ENCODE measurements at places on chromosomes 7 and 10.
A peak's percentile ranks its signal among the peaks of the same experiment; 100 is the strongest.

DNA sequence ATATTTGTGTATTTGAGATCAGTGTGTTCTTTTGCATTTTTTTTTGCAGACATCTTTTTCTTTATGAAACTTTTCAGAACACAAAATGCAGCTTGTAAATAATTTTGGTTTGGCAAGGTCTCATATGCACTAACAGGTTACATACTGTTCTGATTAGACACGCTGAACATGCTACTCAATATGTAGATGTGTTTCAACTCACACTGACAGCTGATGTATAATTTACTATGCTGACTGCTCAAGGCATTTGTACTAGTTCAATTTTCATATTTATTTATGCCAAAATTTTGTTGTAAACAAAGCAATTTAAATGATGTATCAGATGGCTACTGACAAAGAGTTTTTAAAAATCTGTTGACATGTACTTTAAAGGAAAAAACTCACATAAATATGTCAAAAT is 123.8 kb downstream of the TFEC start:
- no peak for DNase-seq

- no peak for DNase-seq
Measured at GRCh38 chr10:122130474-122131110, 140.5 kb upstream of the BTBD16 start.

DNA sequence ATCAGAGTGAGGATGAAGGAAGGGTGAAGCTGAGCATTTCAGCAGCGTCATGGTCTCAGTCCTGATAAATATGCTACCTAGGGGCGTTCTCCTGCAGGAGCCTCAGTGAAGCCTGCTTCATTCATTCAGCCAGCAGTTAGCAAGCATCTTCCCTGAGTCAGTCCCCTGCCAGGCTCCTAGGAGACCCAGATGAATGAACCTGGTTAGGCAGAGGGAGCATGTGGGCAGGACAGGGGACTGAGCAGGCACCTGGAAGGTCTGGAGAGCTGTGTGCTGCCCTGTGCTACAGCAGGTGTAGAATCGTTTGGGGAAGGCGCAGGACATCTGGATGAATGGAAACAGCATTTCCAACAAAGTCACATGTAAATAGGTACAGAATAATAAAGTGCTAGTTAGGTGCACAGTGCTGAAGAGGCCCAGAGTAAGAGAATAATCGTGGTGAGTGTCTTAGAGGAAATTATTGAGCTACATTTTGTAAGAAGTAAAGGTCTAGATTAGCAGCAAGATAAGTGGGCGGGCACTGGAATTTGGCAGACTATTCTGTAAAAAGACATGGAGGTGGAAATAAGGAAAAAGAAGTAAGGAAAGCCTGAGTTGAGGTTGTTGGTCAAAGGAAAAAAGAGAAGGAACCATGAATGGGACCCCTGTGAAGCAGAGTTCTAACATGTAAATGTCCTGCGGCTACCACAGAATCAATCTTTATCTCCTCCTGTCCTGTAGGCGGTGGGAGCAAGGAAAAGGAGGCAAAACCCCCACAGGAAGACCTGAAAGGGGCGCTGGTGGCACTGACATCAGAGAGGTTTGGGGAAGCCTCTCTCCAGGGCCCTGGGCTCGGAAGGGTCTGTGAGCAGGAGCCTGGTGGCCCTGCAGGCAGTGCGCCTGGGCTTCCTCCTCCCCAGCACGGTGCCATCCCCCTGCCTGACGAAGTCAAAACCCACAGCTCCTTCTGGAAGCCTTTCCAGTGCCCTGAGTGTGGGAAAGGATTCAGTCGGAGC is 12.0 kb downstream of the ZSCAN25 start:
- no peak for DNase-seq

DNA sequence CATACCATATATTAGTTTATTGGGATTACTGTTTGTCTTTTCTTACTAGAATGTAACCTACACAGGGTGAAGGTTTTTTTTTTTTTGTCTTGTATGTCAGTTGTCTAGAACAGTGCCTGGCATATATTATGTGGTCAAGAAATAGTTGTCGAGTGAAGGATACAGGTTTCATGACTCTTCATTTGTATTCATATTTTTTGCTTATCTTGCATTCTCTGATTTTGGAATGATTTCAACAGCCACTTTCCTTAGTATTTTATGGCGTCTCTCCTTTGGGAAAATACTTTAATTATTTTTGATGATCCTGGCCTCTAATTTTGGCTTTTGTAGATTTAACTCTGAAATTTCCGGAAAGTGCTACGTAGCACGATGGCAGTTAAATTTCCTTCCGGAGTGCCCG is 12.4 kb downstream of the RBM33 start:
- DNase-seq = no peak

DNA sequence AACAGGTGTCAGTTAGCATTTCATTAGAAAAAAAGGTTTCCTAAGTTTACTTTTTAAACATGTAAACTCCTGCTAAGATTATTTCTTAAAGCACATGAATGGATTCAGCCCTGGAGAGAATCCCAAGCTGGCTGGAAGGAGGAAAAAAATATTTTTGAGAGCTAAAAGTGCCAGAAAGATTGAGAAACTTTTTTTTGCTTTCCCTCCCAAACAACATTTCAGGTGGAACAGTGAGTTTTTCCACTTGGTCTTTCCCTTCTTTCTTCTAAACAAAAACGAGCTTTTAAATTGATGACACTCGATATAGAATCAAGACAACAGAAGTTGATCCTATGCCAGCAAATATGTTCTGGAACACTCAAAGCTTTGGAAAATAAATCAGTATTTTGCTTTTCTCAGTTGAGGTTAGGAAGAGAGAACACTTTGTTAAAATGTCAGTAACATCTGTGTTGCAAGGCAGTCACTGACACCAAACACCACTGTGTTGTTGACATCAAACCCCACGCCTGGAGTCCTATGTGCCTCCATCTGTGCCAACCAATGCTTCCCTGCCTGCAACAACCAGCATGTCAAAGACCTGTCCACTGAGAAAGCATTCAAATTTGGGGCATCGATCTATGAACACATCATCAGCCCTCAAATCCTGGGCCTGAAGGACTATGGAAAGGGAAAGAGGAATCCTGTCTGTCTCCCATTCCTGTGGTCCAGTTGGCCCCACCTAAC is 22.9 kb upstream of the INSIG1 start:
- no peak for DNase-seq

GRCh38 chr7:158236400-158236799 is 351.2 kb downstream of the PTPRN2 start:
- no peak for DNase-seq

DNA sequence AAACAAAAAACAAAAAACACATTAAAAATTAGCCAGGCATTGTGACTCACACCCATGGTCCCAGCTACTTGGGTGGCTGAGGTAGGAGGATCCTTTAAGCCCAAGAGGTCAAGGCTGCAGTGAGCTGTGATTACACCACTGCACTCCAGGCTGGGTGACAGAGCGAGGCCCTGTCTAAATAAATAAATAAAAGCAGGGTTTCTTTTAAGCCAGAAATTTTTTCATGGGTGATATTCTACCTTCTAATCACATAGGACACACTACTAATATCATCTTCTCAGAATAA is 14.2 kb upstream of the SVIL start:
- DNase-seq = no peak

- DNase-seq = no peak
Measured at GRCh38 chr7:27139334-27140125, 4.0 kb downstream of the HOXA5 start.

DNA sequence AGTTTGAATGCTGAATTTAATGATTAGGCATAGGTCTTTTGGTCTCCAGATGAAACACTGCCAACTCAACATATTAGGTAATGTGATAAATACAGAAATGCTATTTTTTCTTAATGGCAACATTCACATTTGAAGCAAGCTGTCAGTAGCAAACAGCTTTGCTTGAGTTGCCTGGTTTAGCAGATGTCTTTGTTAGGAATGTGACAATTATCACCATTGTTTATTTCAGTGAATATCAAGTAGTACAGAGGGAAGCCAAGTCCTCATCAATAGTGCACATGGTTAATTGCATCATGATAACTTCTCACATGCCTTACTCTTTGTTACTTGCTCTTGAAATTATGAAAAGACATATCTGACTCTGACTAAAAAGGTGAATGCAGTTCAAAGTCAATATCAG is 23.7 kb upstream of the SEPTIN7 start:
- no peak for DNase-seq

- DNase-seq = no peak
Measured at GRCh38 chr7:7435978-7436377, 99.7 kb downstream of the COL28A1 start.

GRCh38 chr7:37770838-37771237 is 77.6 kb upstream of the NME8 start:
- DNase-seq = no peak

DNA sequence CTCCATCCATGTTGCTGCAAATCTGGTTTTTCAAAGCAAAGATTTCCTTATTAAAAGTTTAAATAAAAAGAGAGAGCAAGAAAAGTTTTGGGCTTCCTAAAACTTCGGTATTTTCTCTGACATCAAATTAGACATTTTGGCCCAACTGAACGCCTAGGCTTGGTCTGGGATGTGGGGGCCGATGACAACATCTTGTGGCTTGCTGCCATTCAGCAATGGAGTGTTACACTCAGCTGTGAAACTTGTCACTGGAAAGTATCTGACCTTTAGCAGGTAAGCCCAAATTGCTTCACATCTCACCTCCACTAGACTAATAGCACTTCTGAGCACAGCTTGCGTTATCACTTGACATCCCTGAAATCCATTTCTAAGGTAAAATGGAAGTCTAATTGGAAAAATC is 320.6 kb downstream of the GATA3 start:
- DNase-seq = no peak

DNA sequence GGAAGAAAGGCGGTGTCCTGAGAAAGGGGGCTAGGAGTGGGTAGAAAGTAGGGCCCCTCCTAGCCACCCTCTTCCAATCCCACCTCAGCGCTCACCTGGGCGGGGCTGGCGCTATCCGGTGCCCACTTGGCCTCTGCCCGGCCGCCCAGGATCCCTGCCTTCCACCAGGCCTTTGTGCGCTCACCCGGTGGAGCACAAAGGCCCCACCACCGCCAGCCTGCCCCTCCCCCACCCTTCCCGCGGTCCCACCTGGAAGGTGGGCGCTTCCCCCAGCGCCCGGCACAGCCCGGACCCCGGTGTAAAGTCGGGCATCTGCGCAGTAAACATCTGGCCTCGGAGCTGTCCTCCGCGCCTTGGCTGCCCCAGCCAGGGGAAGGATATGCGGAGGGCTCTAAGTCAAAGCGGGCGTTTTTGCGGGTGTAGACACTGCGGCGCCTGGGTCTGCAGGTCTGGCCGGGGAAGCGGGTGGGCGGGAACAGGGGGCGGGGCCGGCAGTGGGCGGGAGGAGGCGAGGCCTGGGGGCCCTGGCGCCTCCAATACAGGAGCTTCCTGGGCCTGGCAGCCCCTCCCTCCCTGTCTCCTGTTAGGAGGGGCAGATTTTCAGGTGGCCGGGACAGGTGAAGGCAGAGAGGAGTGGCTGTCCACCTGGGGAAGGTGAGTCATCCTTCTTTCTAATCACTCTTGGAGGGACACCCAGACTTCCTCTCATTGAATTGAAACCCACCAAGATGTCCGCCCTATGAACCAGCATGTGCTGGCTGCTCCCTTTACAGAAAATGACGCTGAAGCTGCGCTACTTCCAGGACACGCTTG is 49.3 kb downstream of the PNLIPRP2 start:
- peak; percentile 53 for DNase-seq

DNA sequence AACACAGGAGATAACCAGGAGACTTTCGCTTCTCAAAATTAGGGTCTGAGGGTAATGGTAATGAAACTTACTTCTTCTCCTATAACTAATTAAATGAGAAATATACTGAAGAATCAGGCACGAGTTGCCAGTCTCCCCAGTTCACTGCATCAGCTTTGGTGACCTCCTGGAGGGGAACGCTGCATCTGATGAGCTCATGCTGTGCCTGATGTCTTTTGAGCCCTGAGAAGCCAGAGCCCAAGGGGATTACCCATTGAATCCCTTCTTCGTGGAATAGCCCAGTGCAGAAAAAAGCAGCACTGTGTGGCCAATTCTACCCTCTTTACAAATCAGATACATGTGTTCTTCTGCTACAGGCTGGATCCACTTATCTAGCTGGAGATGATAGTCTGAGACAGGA is 45.1 kb downstream of the CYP2C9 start:
- no peak for DNase-seq

DNA sequence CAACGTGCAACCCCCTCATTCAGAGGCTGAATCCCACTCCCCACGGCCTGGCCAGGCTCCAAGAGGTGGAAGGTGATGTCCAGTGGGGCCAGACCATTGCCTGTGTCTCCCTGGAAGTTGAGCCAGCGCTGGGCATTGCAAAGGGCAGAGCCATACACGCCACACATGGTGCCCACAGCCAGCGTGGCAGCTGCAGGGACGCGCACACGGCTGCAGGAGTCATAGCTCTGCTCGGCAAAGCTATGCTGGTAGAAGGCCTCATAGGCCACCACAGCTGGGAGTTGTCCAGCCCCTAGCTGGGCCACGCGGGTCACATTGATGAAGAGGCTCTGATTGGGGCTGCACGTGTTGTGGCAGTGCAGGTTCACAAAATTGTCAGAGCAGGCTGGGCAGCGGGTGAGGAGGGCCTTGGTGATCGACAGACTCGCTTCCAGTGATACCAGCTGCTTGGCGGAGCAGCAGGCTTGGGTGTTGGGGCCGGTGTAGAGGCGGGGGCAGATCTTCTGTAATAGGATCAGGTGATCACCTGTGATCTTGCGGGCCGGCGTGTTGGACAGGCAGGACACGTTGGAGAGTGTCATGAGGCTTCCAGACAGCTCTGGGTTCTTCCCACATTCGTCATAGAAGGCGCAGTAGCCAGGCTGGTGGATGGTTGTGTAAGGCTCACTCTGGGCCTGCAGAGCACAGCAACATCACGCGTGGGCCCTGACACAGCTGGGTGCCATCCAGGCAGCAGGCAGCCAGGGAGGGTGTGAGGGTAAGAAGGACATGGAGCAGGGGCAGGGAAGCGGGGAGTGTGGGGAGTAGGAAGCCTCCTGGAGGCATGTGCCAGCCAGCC is 1.2 kb downstream of the NPC1L1 start:
- DNase-seq = no peak

- DNase-seq = no peak
Measured at GRCh38 chr10:106158241-106158640, 1006.3 kb downstream of the SORCS1 start.

GRCh38 chr7:157467496-157468212 is 130.8 kb downstream of the DNAJB6 start:
- DNase-seq = no peak

DNA sequence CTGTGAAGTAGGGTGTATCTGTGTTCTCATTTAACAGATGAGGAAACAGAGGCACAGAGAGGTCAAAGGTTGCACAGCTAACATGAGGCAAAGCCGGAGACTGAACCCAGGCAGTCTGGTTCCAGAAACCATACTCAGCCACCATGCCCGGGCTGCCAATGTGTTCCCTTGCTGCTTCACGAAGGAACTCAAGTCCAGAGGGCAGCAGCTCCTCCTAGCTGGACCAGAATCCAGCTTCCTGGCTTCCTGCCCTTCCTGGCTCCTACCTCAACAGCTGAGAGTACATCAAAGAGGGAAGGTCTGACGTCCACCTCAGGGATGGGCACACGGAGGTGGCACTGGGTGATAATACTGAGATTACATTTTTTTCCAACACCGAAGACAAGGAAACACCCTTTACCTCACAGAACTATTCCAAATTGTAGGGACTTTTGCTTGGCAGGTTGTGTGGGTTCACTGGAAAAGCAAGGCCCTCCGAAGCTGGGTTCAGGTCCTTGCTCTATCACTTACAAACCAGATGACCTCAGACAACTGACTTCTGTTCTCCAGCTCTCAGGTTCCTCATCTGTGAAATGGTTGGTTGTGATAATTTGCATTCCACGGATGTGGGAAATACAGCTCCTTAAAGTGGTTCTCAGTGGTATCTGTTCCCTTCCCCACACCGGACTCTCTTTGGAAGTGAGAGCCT is 154.1 kb upstream of the ZMIZ1 start:
- DNase-seq = no peak
